ENCODE measurements at places on chromosomes 13 and 19. TPM values are rescaled to one million over a fixed set of nuclear protein-coding genes. Genes with fewer than 3 reads are reported as not detected.

DNA sequence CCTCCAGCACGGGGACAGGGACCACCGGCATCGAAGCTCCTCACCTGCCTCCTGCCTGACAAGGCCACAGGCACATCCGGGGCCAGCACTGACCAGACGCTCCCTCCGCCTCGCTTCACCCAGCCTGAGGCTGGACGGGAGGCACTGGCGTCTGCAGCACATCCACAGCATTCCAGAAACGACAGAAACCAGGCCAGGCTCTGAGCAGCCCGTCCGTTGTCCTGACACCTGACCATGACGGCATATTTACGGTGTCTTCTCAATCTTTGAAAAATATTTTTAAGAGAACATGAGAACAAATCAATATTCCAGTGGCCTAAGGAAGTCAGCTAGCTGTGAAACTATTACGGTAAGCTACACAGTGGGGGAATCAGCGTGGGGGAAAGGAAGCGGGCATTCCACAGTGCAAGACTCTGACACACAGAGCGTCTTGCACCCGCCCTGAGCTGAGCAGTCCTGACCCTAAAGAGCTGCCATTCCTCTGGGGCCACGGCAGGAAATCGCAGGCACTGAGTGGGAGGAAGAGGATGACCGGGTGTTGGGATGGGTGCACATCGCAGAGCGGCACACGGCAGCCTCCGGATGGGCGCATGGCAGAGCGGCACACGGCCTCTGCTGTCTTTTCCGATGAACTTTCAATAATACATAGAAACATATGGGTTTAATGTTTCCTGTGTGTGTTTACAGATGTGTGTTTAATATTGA is 26.8 kb downstream of the RASA3 start:
- no peak for DNase-seq

GRCh38 chr13:100131863-100132574 is 43.1 kb downstream of the PCCA start:
- DNase-seq, result no peak

DNA sequence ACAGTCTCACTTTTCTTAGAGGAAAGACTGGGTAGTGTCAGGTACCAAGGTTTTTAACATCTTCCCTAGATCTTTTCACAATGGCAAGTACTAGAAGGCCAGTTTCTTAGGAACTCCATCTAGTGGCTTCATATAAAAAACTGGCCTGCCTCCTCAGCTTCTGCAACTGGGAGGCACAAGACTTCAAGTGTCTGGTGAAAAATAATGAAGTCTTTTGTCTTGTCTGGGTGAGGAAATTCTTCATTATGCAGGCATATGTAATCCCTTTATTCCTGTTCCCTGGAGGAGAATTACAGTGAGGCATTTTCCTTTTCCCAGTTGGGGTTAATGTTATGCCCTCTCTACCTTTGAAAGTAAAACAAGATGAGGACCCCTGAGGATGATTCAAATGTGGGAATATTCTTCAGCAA is 300.5 kb downstream of the NALCN start:
- DNase-seq, result no peak

DNA sequence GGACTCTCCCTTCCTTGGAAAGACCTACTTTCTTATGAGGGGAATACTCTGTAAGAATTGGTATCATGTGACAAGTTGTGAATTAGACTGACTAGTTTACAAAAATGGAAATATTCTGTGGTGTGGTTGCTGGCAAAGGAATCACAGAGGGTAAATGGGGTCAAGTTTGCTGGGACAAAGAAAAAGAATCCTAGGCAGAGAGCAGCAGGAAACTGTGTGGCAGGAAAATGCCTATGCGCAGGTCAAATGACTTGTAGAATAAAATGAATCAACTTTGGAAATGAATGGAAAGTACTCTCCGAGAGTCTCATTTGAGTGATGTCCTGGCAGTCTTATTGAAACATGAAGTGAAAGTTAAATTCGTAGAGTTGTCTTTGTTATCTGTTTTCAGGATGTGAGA is 1250.7 kb downstream of the UQCRFS1 start:
- DNase-seq, result no peak

The PEG3 gene
- 122 TPM for polyA plus RNA-seq

DNA sequence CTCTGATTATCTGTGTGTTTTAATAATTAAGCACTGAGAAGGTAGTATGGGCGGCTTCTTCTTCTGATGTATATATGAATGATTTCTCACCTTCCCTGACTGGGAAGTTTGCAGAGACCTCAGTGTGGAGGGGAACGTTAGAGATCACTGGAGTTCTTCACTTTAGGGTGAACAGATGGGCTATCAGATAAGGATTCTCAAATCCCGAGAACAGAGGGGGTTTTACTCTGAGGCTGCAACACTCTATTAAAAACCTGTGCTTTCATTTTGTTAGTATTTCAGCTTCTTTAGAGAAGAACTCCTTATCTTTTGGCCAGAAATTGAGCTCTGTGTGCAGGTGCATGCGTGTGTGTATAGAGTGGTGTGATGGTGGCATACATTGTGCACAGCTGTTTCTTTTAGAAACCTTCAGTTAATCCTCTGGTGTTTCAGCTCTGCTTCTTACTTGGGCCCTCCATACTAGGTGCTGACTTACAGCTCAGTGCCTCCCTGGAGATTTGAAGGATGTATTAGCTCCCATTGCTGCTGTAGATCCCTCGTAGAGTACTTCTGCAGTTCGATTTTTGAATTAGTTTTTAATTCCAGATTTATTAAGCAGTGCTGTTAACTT is 45.3 kb upstream of the PCDH9 start:
- no peak for DNase-seq

DNA sequence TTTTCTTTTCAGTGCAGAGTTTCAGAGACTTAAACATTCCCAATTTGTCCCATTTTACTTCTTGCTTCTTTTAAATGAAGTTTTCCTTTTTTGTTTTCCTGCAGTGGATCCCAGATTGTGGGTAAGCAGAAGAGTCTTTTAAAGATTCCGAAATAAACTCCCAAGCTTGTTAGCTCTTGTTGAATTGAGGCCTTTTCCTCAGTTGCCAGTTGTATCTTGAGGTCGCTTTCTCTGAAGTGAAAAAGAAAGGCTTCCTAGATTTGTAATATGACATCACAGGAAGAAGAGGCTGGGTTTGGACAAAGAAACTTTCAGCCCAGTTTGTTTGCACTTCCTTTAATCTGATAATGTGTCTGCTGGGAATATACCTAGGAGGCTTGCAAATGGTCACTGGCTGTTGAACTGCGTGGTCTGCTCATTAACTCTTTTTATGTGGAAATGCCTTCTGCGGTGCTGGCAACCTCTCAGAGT is at the start of gene LPAR6:
Gene LPAR6 (minus strand): TSS at position 233 of the 471 bp plus-strand sequence. CDS start 690 bp downstream, outside the sequence.
- DNase-seq, result peak; percentile 78

- DNase-seq, result peak; percentile 68
Measured at GRCh38 chr19:38975214-38975860, at the start of gene FBXO17. Gene FBXO17 (minus strand): TSS chr19:38975742. CDS start chr19:38950319, 25,423 bp downstream.
